ENCODE measurements at places on chromosomes 2 and 18. TPM values are rescaled to one million over a fixed set of nuclear protein-coding genes. Genes with fewer than 3 reads are reported as not detected.

DNA sequence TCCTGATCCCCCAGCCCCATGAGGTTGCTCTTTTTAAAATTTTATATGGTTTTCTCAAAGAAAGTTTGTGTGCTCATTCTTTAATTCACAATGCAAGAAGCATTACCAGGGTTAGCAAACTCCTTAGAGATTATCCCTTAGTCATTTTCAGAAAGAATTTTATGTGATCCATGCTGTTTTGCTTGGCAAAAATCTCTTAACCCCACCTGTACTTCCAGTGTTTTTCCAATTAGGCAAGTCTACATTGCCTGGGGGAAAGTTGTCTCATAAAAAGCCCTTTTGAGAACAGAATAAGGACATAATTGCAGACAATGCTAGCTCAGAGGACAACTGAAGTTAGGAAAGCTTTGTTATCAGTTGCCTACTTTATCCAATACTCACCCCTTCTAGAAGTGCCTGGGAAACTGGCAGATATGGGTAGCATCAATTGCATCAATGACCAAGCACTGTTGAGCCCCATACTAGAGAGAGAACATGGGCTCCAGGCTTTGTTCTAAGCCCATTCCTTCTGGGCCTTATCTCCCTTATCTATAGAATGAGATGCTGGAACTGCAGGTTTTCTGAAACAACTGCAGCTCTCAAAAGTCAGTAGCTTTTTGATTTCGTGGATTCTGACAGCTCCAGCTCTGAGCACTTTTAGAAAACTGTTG lies 265.9 kb upstream of the SPHKAP start:
- H3K36me3 ChIP-seq = no peaks in the 10 kb centered on the region
- no peaks in the 10 kb centered on the region for H3K27me3 ChIP-seq
- H3K27ac ChIP-seq = no peak overlapping the region
- H3K4me3 ChIP-seq = no peak overlapping the region
- no peaks in the 10 kb centered on the region for H3K4me1 ChIP-seq

DNA sequence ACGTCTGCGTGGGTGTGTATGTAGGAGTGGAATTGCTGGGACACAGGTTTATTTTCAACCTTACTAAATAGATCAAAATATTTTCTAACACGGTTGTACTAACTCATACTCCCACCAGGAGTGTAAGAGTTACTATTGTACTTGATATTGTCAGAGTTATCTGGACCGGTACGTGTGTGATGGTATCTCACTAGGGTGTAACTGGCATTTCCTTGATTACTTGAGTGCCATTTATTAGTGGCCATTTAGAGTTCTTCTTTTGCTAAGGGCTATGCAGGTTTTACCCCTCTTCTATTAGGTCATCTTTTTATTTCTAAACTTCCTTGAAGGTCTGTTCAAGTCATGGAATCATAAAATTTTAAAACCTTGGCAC lies 33.5 kb downstream of the CENPO start:
- peak overlapping the region; percentile 15 for H3K4me3 ChIP-seq
- no peaks in the 10 kb centered on the region for H3K27me3 ChIP-seq
- peak; percentile 8 for ATAC-seq
- peaks cover 19% of the 10 kb centered on the region for H3K4me1 ChIP-seq
- peak overlapping the region; percentile 92 for H3K27ac ChIP-seq

- no peak for ATAC-seq
- no peak overlapping the region for H3K4me3 ChIP-seq
- peaks cover 3% of the 10 kb centered on the region for H3K27me3 ChIP-seq
- H3K27ac ChIP-seq = no peak overlapping the region
Observed at GRCh38 chr2:170846314-170846713, 29.6 kb downstream of the GAD1 start.

- H3K27me3 ChIP-seq = no peaks in the 10 kb centered on the region
- ATAC-seq = no peak
- no peaks in the 10 kb centered on the region for H3K36me3 ChIP-seq
- H3K4me3 ChIP-seq = no peak overlapping the region
Observed at GRCh38 chr18:73340135-73340977, 472.6 kb upstream of the NETO1 start.

- no peaks in the 10 kb centered on the region for H3K36me3 ChIP-seq
- H3K4me3 ChIP-seq = no peak overlapping the region
- no peaks in the 10 kb centered on the region for H3K27me3 ChIP-seq
- no peaks in the 10 kb centered on the region for H3K4me1 ChIP-seq
Observed at GRCh38 chr18:23189099-23189498, 53.8 kb downstream of the CABLES1 start.

- H3K4me1 ChIP-seq = peaks cover 4% of the 10 kb centered on the region
- no peak overlapping the region for H3K4me3 ChIP-seq
- H3K27ac ChIP-seq = no peak overlapping the region
- ATAC-seq = peak; percentile 32
- no peaks in the 10 kb centered on the region for H3K36me3 ChIP-seq
Observed at GRCh38 chr18:54806526-54806925, 21.8 kb upstream of the RAB27B start.

DNA sequence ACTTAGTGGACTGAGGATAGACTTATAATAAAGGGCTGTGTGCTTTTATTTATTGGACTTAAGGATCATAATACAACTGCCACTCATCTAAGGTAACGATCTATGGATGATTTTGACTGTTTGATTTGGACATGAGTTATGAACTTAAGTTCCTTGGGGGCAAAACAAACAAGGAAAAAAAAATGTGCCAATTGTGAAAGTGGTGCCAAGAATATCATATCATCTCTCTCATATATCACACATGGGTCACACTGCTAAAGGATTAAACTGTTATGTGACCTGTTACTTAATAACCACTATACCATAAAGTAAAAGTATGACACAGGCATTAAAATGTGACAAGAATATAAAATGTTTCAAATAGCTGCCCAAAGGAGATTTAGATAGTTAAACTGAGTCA lies 886.3 kb downstream of the ERBB4 start:
- no peaks in the 10 kb centered on the region for H3K4me1 ChIP-seq
- H3K27me3 ChIP-seq = no peaks in the 10 kb centered on the region
- H3K4me3 ChIP-seq = no peak overlapping the region
- no peak overlapping the region for H3K27ac ChIP-seq
- ATAC-seq = no peak

- H3K4me1 ChIP-seq = no peaks in the 10 kb centered on the region
- no peak overlapping the region for H3K27ac ChIP-seq
- H3K27me3 ChIP-seq = no peaks in the 10 kb centered on the region
- no peak for ATAC-seq
Observed at GRCh38 chr2:215799194-215799593, 214.2 kb downstream of the MREG start.

GRCh38 chr2:208315081-208315788 lies 49.2 kb downstream of the PIKFYVE start:
- H3K4me1 ChIP-seq = peaks cover 21% of the 10 kb centered on the region
- no peak overlapping the region for H3K27ac ChIP-seq
- no peaks in the 10 kb centered on the region for H3K27me3 ChIP-seq

- peak; percentile 47 for ATAC-seq
- peak overlapping the region; percentile 34 for H3K27ac ChIP-seq
- no peaks in the 10 kb centered on the region for H3K36me3 ChIP-seq
- peaks cover 6% of the 10 kb centered on the region for H3K4me1 ChIP-seq
- no peaks in the 10 kb centered on the region for H3K27me3 ChIP-seq
Observed at GRCh38 chr2:37414470-37414949, 70.1 kb downstream of the QPCT start.

DNA sequence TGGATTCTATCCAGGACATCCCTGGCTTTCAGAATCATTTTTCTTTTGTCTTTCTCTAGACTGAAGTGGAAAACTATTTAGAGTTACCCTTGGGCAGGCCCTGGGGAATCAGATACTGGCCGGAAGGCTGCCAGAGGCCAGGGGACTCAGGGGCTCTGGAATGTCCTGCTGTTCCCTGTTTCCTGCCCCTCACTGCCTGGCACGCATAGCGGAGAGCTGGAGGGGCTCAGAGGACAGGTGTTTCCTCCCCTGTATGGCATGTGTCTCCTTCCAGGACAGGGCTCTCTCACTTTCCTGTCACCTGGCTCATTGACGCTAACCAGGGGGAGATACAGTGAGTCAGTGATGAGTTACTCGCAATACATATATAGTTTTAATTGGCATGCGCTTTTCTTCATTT lies 38.8 kb downstream of the DYSF start:
- H3K27me3 ChIP-seq = peaks cover 16% of the 10 kb centered on the region
- no peaks in the 10 kb centered on the region for H3K36me3 ChIP-seq
- no peak overlapping the region for H3K4me3 ChIP-seq
- no peak for ATAC-seq

Gene IHH
- total RNA-seq = 0.29 TPM

Gene SESTD1
- 9.9 TPM for total RNA-seq

Gene GAREM1
- total RNA-seq = not detected

Gene PECR
- 27.7 TPM for total RNA-seq

DNA sequence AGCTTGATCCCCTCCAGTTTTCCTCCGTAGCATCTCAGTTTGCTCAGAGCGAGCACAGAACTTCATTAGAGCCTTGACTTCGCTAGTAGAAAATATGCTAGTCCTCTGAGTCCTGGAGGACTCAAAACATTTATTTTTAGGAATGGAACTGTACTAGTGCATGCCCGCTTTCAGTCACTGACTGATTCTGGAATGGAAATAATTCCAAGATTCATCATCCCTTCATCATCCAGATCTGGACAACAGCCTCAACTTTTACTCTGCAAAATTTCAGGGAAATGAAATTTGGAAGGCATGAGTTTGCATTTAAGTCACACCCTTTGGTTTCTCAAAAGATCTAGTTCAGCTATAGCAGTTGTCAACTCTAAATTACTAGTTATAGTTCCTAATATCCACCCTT lies 304.6 kb downstream of the XIRP2 start:
- no peaks in the 10 kb centered on the region for H3K27me3 ChIP-seq
- no peak overlapping the region for H3K4me3 ChIP-seq
- no peak for ATAC-seq
- no peak overlapping the region for H3K27ac ChIP-seq

Gene DNER
- total RNA-seq = not detected

DNA sequence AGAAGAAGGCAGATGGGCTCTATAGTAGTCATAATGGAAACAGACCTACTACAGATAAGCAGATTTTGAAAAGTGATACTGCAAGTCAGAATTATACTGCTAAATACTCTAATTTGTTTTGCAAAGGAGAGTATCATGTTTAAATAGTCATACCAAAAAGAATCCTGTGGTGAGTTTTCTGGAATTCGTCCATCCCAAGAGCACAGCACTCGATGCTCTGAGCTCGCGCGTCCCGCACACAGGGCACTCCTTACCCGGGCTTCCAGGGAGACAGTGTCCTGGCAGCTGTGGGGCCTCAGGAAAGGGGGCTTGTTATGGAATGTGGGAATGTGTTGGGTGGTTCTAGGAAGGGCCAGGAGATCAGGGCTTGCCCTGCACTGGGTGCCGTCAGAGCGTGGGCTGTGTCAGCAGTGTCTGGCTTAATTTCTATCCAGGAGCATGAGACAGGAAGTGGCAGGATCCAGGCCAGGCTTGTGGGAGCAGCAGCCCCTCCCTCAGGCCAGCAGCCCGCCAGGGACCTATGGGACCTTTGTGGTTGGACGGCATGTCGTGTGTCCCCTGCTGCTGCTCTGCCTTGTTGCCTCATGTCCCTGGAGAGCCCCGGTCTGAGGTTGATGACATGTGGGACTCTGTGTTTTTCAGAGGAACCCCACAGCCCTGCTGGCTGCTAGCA lies 193.2 kb upstream of the TPO start:
- no peaks in the 10 kb centered on the region for H3K4me1 ChIP-seq
- H3K4me3 ChIP-seq = no peak overlapping the region
- H3K27me3 ChIP-seq = no peaks in the 10 kb centered on the region
- no peak overlapping the region for H3K27ac ChIP-seq

- H3K4me3 ChIP-seq = no peak overlapping the region
- no peaks in the 10 kb centered on the region for H3K36me3 ChIP-seq
- H3K4me1 ChIP-seq = no peaks in the 10 kb centered on the region
- ATAC-seq = no peak
- peaks cover 14% of the 10 kb centered on the region for H3K27me3 ChIP-seq
- no peak overlapping the region for H3K27ac ChIP-seq
Observed at GRCh38 chr2:39483534-39483933, 46.4 kb upstream of the MAP4K3 start.

Gene PLCL1
- total RNA-seq = 0.87 TPM

DNA sequence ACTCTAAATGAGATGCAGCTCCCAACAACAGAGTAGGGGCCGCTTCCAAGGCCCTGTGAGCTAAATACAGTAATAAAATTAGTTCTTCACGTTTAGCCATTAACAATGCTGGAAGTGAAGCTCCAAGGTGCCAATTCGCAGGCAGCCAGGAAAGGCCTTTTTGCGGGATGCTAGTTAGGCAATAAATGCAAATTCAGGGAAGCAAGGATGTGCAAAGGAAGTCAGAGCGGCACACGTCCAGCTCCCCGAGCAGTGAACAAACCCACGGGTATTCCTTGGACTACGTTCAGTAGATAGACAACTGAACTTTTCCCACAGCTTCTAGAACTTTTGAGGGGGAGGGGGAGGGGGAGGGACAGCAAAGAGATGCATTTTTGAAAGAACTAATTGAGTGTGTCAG lies 6.9 kb downstream of the ZNF516 start:
- no peaks in the 10 kb centered on the region for H3K27me3 ChIP-seq
- no peak overlapping the region for H3K27ac ChIP-seq
- ATAC-seq = no peak

Gene PSME4
- total RNA-seq = 47.9 TPM

Gene EFR3B
- 0.24 TPM for total RNA-seq

Gene NDC80
- 64.4 TPM for total RNA-seq

DNA sequence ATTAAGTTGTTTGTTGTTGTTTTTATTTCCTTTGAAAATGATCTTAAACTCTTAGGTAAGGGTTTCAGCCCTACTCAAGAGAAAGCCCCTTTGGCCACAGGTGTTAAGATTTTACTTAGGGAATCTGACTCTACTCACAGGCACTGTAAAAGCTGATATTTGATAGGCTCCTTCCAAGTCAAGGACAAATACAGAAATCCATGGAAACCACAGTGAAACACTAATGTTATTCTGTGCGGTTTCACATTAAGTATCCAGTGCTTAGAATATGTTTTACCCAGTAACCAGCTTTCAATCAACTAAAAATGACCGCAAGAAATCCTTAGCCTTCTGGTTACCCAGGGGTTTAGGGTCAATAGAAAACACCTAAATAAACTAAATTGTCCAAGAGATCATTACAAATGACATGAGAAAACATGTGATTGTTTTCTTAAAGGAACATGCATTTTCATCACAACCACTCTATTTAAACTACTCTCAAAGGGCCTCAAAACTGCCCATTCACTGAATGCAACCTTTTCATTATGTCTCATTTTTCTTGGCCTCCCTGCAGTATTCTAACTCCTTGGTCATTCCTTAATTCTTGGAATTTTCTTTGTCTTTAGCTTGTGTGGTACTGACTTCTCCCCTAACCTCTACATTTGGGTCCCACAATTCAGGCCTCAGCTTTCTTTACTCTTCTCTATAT lies 56.0 kb downstream of the CDH2 start:
- H3K4me1 ChIP-seq = no peaks in the 10 kb centered on the region
- no peak overlapping the region for H3K27ac ChIP-seq
- H3K27me3 ChIP-seq = no peaks in the 10 kb centered on the region
- ATAC-seq = no peak
- no peaks in the 10 kb centered on the region for H3K36me3 ChIP-seq
- no peak overlapping the region for H3K4me3 ChIP-seq

Gene COL4A4
- total RNA-seq = 0.26 TPM
